Left ventricle myocardium inferior (tissue), 1 donor: ENCODE measurements at places on chromosomes 4 and X. TPM values are rescaled to one million over a fixed set of nuclear protein-coding genes. Genes with fewer than 3 reads are reported as not detected.

ARMCX1 gene
- 32.7 TPM for total RNA-seq

CD40LG gene
- total RNA-seq, result not detected

MUC7 gene
- total RNA-seq, result not detected

GEMIN8 gene
- total RNA-seq, result 12.6 TPM

STPG2 gene
- not detected for total RNA-seq

SHROOM2 gene
- total RNA-seq, result 0.71 TPM

DUSP9 gene
- total RNA-seq, result not detected

KIT gene
- total RNA-seq, result 1.2 TPM

ARX gene
- not detected for total RNA-seq

NSG1 gene
- total RNA-seq, result 14.3 TPM

ARHGAP6 gene
- 3.1 TPM for total RNA-seq

CXCL6 gene
- not detected for total RNA-seq

COL4A5 gene
- 10.8 TPM for total RNA-seq

RIPPLY1 gene
- not detected for total RNA-seq

CSAG3 gene
- total RNA-seq, result not detected

FGFR3 gene
- 3.5 TPM for total RNA-seq

ARHGEF38 gene
- total RNA-seq, result not detected

SPANXB1 gene
- not detected for total RNA-seq

DNA sequence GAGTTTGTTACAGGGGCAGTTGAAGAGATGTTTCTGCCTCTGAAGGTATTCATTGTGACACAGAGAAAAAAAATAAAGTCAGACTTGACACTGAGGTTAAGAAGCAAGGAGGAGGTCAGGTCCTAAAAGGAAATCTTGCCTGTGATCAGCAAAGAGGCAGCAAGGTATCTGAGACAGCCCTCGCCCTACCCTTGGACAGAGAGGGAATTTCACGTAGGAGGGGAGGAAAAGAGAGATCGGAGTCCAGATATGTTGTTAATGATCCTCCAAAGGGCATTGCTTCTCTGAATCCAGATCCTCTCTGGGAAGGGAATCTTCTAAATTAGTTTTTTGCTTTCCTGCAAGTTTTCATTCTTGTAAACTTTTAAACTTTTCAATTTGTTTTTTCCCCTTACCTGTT, 15.3 kb upstream of the PRR27 start:
- DNase-seq, result no peak

DNA sequence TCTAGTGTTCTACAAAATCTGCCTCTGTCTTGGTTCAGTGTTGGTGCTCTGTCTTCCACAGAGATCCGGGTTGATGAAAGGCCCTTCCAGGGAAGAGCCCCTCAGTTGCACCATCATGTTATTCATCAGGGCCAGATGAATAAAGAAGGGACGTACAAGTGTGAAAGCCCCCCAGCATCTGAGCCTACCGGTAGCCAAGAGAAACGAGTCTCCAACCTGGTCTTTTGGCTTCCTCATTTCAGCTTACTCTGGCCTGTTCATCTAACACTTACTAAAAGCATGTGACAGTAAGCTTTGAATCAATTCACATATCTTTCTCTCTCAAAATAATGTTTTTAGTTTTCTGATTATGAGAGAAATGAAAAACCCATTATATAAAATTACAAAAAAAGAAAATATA, 19.2 kb downstream of the MEPE start:
- DNase-seq, result no peak

- DNase-seq, result no peak
Observed at GRCh38 chr4:139540161-139540560, 15.9 kb downstream of the SETD7 start.

- DNase-seq, result no peak
Observed at GRCh38 chr4:185352741-185353140, 43.0 kb downstream of the LRP2BP start.

- no peak for DNase-seq
Observed at GRCh38 chrX:44085209-44085608, 112.0 kb upstream of the NDP start.

GRCh38 chrX:794311-794710, 163.7 kb downstream of the SHOX start:
- no peak for DNase-seq

DNA sequence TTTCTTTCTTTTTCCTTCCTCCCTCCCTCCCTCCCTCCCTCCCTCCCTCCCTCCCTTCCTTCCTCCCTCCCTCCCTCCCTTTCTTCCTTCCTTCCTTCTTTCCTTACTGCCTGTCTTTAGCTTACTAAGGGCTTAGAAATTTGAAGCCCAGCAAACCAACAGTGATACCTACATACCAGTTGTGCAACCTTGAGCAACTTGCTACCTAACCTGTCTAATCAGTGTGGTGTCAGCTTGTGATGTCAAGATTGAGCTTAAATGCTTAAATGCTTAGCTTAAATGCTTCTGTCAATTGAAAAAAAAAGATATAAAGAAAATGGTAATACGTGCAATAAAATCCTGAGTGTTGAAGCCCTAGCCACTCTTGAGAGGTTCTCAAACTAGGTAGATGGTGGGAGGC, 728.6 kb downstream of the TRIML1 start:
- no peak for DNase-seq

- DNase-seq, result no peak
Observed at GRCh38 chr4:61752617-61753016, 552.5 kb downstream of the ADGRL3 start.

GRCh38 chr4:155592179-155592937, 74.3 kb upstream of the GUCY1A1 start:
- no peak for DNase-seq

GRCh38 chr4:531076-531475, 32.1 kb downstream of the PIGG start:
- no peak for DNase-seq

- DNase-seq, result no peak
Observed at GRCh38 chrX:141341341-141341740, 99.0 kb upstream of the SPANXC start.

DNA sequence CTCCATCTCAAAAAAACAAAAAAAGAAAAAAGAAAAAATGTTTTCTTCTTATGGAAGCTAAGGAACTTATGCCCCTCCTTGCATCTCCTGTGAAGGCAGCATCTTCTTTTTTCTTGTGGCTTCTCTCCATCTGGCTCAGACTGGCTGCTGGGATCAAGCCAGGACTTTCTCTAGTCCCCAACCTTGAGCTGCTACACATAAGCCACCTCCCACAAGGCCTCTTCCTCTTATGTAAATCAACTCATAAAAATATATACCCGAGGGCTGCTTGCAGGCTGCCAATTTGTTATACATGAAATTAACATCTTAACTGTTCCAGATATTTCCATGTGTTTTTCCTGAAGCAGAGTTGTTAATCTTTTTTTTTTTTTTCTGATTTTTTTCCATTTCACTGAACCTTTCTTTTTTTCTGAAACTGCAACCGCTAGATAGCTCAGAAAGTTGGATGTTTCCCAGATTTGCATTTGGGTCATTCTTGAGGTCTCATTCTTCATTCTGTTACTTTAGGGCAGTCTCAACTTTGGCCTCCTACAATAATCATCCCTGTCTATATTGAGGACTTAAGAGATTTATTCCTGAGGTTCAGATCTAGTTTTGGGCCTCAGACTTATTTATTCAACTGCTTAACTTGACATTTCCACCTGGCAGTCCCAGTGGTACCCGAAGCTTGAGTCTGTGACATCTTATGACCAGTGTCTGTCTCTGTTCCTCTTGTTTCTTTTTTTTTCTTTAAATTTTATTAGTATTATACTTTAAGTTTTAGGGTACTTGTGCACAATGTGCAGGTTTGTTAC, 10.3 kb downstream of the SNX25 start:
- peak; percentile 40 for DNase-seq

GRCh38 chr4:110898290-110898689, 275.4 kb upstream of the PITX2 start:
- DNase-seq, result no peak

GRCh38 chrX:17441965-17442364, 67.0 kb downstream of the NHS start:
- DNase-seq, result no peak

DNA sequence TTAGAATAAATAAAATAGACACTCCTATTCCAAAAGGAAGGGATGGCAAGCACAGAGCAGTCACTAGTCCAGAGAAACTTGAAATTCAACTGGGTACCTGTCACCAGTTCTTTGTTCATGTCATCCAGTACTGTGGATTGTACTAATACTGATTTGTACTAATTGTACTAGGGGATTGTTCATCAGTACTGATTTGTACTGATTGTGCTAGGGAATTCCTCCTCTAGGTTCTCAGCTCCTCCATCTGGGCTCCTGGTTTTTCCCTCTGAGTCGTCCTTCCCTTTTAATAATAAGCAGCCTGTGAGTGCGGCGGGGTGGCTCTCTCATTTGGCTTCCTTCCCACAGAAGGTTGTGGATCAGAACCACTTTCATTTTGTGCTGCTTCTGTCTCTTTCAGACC, 31.0 kb upstream of the SOD3 start:
- DNase-seq, result no peak

GRCh38 chr4:124414276-124415040, 298.1 kb downstream of the ANKRD50 start:
- no peak for DNase-seq

DNA sequence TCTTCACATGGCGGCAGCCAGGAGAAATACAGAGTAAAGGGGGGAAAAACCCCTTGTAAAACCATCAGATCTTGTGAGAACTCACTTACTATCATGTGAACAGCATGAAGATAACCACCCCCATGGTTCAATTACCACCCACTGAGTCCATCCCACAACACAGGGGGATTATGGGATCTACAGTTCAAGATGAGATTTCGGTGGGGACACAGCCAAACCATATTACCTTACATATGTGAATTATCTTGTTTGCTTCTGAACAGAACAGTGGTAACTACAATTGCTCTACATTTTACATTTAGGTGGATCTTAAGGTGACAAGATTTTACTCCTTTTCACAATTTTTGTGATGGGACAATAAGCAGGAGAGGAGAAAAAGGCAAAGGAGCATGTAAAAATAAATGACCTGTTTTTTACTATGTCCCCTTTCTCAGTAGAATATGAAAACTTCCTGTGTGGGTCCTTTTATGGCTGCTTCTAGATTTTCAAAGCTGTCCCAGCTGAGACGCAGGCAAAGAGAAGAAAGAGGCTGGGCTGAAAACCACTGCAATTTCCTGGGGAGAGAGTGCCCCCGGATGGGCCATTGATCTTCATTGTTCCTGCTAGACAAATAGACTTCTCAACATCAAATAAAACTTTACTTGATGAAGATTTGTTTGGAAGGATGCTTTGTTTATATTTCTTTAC, 45.9 kb upstream of the PGM2 start:
- DNase-seq, result no peak

DNA sequence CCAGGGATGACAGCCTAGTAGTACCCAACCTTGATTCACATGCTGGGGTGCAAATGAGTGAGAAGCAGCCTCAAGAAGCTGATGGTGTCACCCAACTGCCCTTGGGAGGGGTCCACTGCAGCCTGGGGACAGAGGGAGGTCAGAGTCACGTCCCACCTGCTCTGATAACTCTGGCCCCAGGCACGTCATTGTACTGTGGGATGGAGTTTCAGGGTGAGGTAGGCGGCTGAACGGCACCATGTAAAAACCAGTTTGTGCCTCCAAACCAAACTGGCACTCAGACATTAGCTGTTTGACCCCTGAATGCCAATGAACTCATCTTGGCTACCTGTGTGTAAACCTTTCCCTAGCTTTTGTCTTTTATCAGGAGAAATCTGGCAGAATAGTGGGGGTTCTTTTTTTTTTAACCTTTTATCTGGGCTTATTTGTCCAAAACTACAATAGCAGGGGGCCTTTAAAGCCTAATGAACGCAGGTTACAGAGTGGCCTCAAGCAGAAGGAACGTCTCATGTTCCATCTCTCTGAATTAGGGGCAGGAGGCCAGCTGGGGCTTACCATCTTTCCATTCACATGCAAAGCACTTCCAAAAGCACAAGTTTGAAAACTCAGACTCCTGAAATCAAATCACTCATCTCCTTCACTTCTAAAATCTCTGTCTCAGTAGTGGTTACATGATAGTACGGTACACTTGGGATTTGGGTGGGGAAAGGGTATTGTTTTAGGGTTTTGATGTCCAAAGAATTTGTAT, 89.4 kb downstream of the IRF2 start:
- DNase-seq, result no peak

GRCh38 chr4:98433691-98434090, 172.5 kb downstream of the RAP1GDS1 start:
- DNase-seq, result no peak

GRCh38 chr4:153409412-153409811, 56.7 kb upstream of the TMEM131L start:
- DNase-seq, result no peak

- DNase-seq, result peak; percentile 1
Observed at GRCh38 chr4:7424553-7425111, 10.1 kb downstream of the PSAPL1 start.

- DNase-seq, result no peak
Observed at GRCh38 chr4:153393397-153393796, 48.9 kb downstream of the MND1 start.

GRCh38 chrX:7545564-7545963, 297.4 kb upstream of the VCX start:
- DNase-seq, result no peak

- DNase-seq, result no peak
Observed at GRCh38 chrX:57227691-57228090, 58.8 kb upstream of the FAAH2 start.

DNA sequence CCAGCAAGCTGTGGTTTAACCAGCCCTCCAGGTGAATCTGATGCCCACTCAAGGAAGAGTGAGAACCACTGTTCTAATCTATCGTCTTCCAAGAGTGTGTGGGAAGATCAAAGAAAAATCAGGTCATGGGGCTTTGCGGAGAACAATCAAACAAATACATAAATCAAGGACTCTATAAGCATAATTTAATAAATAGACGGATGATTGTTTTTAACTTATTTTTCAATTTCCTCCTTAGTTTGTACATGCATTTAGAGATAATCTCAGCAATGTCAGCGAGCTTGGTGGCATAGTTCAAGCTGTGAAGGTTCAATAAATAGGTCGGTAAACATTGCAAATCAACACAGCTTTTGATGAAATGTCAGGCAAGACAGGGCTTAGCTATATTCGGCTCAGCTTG, 84.9 kb downstream of the DMD start:
- DNase-seq, result no peak

GRCh38 chr4:153148791-153149190, 55.5 kb upstream of the TRIM2 start:
- no peak for DNase-seq

GRCh38 chr4:3338976-3339531, 46.2 kb downstream of the RGS12 start:
- DNase-seq, result no peak

- no peak for DNase-seq
Observed at GRCh38 chr4:10098780-10099160, 17.8 kb downstream of the WDR1 start.

GRCh38 chr4:165198329-165198728, 9.0 kb upstream of the KLHL2 start:
- no peak for DNase-seq

- no peak for DNase-seq
Observed at GRCh38 chr4:64001229-64001898, 407.9 kb downstream of the TECRL start.
